Stimulated activated CD8-positive, alpha-beta memory T cell treated with anti-CD3 and anti-CD28 coated beads, Interleukin-4, amount 100 ng/mL, for 1 hour (primary cell): ENCODE measurements at places on chromosomes 2 and 18.

DNA sequence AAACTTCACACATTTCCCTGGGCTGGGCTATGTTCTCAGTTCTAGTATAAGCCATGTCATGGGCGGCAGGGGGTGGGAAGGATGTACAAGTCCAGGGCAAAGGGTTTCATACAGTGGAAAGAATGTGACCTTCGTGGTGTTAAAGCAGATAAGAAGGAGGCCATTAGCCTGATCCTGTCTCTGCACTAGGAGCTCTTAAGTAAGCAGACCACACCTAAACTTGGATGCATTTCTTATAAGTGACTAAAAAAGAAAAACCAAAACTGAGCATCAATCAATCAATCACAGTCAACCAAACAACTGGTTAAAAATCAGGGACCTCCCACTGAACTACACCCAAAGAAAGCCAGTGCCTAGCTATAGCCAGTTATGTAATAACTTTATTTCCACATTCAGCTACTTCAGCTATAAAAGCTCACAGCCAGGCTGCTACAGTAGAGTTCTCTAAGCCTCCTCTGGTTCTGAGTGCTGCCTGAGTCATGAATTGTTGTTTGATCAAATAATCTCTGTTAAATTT lies 46.8 kb upstream of the RIOK3 start:
- no peak for DNase-seq

GRCh38 chr2:99607861-99608491 lies 118.2 kb upstream of the REV1 start:
- no peak for DNase-seq

GRCh38 chr2:101728865-101729264 lies 31.4 kb downstream of the MAP4K4 start:
- no peak for DNase-seq

DNA sequence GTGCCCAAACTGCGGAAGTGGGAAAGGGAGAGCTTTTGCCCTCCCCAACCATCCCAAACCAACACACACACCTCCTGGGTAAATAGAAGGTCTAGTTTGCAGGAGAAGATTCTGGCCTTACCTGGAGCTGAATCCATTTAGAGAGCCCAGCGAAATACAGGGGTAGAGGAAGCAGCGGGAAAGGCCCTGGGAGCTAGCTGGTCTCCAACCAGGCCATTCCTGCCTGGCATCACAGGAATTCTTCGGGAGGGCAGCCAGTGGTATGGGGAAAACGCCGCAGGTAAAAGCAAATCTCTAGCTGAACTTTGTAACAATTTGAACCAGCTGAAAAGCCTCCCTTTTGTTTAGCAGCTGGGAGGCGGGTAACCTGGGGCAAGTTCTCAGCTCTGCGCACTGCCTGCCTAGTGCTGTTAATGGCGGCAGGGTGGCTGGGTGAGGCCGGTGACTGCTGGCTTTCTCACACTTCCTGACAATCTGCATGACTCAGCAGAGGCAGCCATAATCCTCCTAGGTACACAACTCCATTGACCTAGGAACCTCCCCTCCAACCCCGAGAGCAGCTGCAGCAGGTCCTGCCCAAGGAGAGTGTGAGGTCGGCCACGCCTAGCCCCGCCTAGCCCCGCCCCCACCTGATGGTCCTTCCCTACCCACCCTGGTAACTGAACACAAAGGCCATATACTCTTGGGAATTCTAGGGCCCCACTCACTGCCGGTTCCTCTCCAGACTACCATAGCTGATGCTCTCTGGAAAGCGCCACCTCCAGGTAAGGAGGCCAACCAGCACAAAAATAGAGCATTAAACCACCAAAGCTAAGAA lies 483.8 kb upstream of the REG3G start:
- no peak for DNase-seq

DNA sequence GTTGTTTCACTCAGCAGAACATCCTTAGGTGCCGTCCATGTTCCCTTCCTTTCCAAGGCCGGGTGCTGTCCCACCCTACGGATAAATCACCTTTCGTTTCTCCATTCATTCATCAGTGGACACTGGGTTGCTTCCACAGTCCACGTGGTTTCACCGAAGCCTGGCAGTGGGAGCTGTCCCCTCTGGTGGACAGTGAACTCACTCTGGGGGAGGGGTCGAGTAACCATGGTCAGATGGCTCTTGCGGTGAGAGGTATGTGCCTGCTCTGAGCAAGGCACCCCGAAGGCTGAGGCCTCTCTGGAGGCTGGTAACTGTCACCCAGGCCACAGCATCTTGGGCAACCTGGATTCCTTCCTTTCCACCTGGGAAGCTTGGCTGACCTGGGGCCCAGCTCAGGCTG lies 61.5 kb upstream of the TWIST2 start:
- no peak for DNase-seq

DNA sequence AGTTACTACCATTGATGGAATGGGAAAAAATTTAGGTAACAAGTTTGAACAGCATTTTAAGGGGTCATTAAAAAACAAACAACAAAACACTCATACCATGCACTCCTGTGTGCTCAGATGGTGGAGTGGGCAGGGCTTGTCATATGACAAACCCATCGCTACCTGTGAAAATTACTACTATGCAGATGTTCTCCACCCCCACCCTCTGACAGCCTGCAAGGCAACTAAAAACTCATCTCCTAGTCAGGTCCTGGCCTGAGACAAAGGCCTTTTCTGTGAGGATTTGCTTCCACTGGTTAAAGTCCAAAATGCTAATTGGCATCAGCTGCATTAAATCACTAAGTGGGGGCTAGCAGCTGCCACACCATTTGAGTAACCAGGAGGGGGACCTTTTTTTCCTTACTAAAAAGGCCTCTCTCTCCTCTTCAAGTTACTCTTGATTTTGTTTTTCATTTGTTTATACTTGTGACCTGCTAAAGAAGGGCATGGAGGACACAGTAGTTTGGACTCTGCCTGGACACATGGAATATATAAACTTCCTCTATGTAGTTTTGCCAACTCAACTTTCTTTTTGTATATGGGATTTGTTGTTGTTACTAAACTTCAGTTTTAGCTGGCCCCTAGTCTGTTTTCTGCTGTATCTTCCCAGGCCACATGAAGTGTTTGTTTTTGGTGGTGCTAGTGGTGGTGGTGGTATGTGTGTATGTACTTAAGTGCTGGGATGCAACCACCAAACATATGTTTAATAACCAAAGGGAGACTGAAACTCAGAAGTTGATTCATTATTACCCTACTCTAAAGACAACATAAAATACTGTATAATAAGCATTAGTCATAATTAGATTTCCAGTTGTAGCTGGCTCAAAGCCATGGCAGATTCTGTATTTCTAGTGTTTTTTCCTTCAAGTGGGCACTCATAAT lies 121.3 kb downstream of the MAP4K4 start:
- no peak for DNase-seq

GRCh38 chr18:12652861-12653401 lies 5.0 kb downstream of the SPIRE1 start:
- no peak for DNase-seq

DNA sequence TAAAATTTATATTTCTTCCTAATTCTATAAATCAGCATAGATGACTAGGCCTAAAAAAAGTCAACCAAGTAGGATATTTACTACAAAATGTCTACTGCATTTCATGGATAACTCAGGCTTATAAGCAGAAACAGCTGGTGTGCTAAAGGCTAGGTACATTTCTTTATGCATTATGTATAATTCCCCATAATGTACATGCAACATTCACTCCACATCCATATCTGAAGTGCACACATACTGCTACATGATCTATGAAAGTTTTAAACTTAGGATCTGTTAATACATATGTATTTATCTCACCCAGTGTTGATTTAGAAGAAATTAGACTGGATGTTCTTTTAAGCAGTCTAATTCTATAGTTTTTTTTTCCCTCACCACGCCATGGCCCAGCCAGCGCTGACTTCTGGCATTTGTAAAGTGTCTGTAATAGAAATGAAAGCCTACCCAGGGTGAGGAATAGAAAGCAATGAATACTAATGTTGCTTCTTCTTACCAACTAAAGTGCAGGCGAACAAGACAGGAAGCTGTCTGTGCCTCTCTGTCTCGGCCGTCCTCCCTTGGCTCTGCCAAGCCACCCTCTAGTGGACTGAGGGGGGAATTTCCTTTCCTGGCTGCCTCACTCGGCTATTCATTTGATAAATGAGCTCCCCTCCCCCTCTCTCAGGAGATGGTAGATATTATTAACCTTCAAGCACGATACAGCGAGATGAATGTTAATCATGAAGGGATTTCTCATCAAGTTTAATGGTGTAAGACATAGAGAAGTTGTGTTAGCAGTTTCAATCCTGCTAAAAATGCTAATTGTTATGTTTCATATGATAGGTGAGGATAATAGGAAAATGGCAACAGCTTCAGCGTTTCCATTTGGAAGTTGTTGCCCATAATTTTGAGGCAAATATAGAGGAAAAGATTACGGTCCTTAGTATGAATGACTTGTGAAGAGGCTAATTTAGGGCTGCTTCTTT lies 384.5 kb downstream of the MTX2 start:
- DNase-seq: no peak

DNA sequence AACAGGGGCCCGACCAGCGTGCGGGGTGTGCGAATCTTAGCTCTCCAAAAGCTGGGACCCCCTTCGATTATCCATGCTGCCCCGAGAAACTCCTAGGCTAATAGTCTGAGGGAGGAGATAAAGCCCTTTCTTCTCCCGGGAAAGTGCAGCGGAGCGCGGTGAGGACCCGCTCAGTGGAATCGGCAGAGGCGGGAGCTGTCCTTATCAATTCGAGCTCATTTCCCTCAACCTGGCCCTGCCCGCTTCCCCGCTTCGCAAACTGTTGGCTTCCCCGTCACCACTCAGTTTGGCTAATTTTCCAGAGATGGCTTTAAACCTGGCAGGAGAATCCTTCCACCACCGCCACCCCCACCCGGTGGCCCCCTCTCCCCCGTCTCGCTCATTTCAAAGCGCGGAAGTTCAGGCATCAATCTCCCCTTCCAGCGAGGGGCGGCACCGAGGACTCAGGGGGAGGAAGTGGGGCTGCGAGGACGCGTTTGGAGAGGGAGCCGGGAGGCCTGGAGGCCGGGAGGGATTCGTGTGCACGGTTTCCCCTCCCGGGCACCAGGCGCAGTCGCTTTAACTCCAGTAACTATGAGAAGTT lies 1.6 kb downstream of the KLHL14 start:
- no peak for DNase-seq

GRCh38 chr2:207704078-207704477 lies 7.4 kb upstream of the CCNYL1 start:
- no peak for DNase-seq

GRCh38 chr2:213818436-213818835 lies 534.2 kb downstream of the SPAG16 start:
- no peak for DNase-seq

GRCh38 chr18:58552057-58552461 lies 76.8 kb downstream of the ALPK2 start:
- DNase-seq: no peak

GRCh38 chr2:151315381-151315903 lies 26.0 kb upstream of the NMI start:
- no peak for DNase-seq

DNA sequence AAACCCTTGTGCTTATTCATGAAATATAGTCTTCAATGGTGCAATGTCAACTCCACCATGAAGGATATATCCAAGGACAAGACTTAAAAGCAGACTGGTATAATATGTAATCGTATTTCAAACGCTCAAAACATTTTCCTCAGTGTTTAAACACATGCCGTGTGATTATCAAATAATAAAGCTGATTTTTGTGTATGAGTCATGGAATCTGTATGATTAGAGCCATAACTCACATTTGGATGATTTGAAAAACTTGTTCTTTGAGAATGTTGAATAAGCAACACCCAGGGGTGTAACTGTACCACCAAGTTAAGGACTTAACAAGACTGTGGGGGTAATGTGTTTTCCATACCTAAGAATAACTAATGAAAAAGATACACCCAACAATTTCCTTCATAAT lies 215.3 kb downstream of the STK39 start:
- no peak for DNase-seq

DNA sequence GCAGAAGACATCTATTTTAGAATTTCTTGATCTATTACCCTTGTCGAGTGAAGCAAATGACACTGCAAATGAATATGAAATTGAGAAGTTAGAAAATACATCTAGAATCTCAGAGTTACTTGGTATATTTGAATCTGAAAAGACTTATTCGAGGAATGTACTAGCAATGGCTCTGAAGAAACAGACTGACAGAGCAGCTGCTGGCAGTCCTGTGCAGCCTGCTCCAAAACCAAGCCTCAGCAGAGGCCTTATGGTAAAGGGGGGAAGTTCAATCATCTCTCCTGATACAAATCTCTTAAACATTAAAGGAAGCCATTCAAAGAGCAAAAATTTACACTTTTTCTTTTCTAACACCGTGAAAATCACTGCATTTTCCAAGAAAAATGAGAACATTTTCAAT lies 370.4 kb downstream of the XIRP2 start:
- no peak for DNase-seq

- no peak for DNase-seq
Measured at GRCh38 chr2:171878481-171878993, 15.5 kb downstream of the SLC25A12 start.

DNA sequence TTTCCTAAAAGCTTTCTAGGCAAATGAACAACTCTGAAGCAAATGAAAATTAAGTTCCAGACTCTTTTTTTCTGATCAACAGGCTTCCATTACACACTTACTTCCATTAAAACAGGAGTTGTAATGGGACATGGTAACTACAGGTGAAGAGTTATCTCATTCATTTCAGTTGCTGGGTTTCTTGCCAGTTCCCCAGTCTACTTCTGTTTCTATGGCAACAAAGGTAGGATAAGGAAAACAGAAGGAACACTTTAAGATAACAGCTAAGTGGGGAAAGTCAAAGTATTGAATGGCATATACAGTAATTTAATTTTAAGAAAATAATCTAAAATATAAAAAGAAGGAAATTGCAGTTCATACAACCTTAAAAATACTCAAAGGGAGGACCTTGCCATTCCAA lies 25.1 kb downstream of the BAZ2B start:
- no peak for DNase-seq

DNA sequence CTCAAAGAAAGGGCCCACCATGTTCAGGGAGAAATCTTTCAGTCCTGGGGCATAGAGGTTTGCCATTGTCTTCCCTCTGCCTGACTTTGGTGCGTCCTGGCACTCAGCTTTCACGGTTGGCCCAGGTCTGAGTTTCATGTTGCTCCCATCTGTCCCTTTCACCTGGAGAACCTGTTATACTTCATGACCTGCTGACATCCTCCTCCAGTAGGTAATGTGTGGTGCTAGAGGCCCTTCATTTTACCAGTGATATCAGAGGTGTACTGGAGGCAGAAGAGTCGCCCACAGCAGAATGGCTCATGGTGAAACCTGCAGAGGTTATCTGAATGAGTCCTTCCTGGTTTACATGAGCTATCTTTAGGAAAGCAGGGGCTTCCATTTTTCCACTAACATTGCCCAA lies 128.8 kb upstream of the DLX2 start:
- no peak for DNase-seq

DNA sequence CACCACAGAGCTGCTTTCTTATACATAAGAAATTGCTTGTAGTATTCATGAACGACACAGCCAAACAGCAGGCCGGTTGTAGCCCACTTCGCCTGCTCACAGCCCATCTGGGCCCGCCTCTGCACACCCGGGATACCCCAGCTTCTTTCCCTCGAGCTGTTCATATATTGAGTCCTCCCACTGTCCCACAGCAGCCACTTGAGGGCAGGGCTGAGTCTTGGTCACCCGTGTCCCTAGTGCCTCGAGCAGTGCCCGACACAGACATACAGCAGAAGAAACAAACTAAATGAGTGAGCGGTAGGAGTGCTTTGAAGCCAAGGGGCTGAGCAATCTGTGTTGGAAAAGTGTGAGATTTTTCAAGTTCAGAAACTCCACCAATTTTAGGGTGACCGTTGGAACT lies 251.4 kb downstream of the KLHL29 start:
- DNase-seq: no peak

- no peak for DNase-seq
Measured at GRCh38 chr2:555164-555922, 121.9 kb downstream of the TMEM18 start.

GRCh38 chr18:40937386-40937785 lies 1017.6 kb upstream of the PIK3C3 start:
- DNase-seq: no peak
